ENCODE measurements at places on chromosomes 11 and 22.

- DNase-seq = no peak
Measured at GRCh38 chr11:125873881-125874555, 13.4 kb upstream of the HYLS1 start.

DNA sequence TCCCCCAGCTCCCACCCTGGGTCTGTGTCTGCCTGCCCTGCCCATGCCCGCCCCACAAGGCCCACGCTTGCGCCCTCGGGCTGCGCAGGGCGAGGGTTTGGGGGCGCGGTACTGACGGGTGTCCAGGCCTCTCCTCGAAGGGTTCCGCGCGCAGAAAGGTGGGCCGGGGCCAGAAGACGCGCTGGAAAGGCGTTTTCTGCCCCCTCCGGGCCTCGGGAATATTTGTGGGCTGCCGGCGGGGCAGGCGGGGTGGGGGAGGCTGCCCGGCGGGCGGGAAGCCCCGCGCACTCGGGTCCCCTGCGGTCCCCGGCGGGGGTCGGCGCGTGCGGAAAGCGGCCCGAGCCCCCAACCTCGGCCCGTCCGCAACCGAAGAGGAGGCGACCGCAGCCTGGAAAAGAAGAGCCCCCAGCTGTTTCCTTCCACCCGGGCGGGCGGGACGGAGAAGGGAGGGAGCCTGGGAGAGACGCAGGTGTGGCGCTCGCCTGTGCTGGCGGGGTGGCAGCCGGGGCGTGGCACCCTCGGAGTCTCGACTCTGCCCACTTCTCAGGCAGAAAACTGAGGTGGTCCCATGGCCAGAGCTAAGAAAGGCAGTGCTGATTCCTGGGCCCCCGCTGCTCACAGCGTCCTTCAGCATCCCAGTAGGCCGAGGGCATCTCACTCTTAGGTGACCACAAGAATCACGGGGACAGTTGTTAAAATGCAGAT lies 59.0 kb downstream of the THAP12 start:
- DNase-seq = no peak

- DNase-seq = no peak
Measured at GRCh38 chr11:120089036-120090001, 48.6 kb downstream of the TRIM29 start.

GRCh38 chr11:128507936-128508335 lies 79.4 kb downstream of the ETS1 start:
- DNase-seq = no peak

DNA sequence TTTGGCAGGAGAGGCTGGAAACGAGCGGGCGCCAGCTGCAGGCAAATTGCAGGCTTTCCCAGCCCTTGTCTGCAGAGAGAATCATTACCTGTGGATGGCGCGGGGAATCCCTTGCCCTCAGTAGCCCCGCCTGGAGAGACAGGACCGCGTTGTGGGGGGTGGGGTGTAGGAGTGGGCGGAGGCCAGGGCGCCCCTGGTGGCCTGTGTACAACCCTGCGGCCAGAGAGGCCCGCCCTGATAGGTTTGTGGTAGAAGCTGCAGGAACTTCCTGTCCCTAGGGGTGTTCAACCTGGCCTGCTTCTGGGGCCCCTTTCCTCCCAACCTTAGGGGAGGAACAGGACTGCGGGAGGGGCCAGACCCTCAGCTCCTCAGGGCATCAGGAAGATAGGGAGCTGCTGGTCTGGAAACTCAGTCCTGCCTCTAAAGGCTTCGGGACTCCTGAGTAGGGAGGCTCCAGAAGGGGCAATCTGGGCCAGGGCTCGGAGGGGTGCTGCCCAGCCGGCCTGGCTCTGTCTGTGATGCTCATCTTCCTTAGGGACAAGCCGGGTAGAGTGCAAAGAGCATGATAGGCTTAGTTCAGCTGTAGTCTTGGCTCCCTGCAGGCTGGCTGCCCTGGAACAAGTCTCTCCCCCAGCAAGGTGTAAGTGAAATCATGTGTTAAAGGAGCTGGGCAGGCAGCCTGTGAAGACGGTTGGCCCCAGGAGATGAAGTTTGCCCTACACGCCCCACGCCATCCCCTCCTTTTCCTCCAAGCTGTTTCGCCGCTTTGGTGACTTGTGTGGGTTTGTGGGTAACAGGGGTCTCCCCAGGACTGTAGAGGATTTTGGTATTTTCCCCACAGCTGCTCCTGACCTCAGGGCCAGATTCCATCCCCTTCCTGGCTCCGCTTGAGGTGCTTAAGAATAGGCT lies 24.1 kb upstream of the SUSD2 start:
- DNase-seq = no peak

DNA sequence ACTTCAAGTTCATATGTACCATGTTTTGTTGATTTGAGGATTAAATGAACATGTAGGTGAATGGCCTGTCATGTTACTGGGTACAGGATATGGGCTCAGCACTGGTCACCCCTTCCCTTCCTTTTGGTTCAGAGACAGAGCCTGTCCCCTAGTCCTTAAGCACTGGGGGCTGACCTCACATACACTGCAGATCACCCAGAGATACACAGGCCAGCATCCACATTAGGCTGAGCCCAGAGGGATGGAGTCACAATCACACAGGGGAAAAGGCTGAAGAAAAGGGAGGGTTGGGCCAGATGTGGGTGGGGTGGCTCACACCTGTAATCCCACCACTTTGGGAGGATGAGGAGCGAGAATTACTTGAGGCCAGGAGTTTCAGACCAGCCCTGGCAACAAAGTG lies 62.3 kb downstream of the IGLL5 start:
- no peak for DNase-seq

- no peak for DNase-seq
Measured at GRCh38 chr11:1737080-1737757, 13.2 kb downstream of the IFITM10 start.

- DNase-seq = no peak
Measured at GRCh38 chr11:125164091-125164421, 495 bp upstream of the PKNOX2 start.

- no peak for DNase-seq
Measured at GRCh38 chr11:72334651-72335050, 90.7 kb upstream of the PHOX2A start.

DNA sequence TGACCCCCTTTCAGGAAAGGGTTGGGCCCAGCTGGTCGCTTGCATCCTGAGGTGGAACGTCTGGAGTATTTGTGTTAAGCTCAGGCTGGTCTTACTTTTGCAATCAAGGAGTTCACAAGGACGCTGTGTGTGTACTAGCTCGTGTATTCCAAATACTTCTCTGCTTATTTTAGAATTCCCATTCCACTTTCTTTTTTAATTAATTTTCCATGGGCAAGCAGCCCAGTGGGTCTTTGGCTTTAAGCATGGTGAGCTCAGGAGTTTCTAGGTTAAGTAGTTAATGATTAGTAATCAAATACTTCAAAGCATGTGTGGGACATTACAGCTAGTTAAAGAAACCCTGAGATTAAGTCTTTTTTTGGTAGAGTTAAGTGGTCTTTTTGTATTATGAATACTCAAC lies 68.6 kb downstream of the CSNK2A3 start:
- no peak for DNase-seq

DNA sequence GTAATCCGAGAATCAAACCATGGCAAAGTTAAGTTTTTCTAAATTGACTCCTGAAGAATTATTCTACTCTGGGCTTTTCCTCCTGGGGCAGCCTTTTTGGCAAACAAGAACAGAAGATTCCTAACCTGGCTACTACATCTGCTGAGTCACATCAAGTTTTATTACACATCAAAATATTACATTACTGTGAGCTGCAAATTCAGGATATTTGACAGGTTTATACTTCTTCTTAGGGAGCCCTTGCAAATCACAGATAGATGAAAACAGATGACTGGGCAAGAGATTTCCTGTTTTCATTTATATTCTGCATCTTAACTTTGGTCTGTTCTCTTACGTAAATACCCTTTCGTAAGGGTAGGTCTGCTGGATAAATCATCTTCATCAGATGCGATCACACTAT lies 23.6 kb downstream of the XRRA1 start:
- peak; percentile 91 for DNase-seq

DNA sequence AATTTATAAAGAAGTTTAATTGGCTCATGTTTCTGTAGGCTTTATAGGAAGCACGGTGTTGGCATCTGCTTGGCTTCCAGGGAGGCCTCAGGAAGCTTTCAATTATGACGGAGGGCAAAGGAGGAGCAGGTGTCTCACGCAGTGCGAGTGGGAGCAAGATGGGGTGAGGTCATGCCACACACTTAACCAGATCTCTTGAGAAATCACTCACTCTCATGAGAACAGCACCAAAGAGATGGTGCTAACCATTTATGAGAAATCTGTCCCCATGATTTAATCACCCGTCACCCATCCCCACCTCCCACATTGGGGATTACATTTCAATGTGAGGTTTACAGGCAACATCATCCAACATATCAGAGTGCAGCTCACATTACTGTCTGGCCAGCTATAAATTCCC lies 103.5 kb downstream of the ARHGAP8 start:
- DNase-seq = no peak

GRCh38 chr11:75632962-75633361 lies 35.9 kb downstream of the MAP6 start:
- DNase-seq = no peak

DNA sequence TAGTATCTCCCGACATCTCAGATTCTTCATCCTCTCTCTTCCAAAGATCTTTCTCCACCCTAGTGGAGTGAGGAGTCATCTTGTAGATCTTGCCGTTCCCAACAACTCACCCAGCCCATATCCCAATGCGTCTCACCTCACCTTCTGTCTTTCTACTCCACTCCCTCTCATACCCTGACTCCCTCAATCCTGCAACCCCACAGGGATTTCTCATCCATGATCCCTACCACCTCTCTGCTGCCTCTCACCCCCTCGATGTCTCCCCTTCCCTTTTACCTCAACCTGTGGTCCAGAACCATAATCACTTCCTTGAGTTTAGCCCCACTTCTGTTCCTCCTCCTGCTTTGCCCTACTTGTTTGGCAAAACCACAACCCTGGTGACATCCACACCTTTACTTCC lies 41.7 kb downstream of the OTOG start:
- DNase-seq = no peak

DNA sequence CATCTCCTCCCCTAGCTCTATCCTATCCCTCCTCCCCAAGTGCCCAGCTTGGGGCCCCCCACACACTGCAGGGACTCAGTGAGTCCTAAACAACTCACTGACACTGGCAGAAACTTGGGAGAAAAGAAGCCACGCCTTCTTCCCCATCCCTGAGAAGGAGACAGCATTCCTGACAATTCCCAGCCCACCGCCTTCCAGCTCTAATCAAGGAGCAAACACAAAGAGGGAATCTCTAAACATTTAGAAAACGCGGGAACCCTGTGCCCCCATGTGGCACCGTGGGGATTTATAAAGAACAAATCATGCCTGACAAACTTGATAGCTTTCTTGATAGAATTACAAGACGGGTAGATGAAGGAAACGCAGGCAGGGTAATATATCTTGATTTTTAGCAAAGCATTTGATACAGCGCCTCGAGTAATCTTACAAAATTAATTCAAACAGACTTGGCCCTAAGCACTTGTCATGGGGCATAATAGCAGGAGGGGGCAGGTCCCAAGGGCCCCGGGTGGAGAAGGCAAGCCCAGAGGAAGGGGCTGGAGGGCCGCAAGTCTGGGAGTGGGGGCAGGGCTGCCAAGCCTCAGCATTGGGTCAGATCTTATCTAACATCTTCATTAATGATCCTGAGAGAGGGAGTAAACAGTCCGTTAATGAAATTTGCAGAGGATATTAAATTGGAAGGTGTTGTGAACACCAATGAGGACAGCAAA lies 4.5 kb downstream of the CHST1 start:
- no peak for DNase-seq

DNA sequence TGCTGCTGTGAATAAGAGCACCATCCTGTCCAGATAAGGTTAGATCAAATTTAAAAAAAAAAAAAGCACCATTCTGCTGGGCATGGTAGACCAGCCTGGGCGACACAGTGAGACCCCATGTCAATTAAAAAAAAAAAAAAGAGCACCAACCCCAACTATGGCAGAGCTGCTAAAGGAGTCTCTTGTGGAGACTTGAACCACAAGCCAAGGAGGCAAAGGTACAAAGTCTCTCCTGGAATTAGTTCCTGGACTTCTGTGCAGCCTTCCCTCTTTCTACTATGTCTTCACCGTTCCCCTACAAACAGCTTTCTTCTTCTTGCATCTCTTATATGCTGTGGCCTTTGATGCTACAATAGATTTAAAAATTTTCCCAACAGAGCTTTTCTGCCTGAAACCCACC lies 1.3 kb downstream of the PIK3C2A start:
- no peak for DNase-seq

DNA sequence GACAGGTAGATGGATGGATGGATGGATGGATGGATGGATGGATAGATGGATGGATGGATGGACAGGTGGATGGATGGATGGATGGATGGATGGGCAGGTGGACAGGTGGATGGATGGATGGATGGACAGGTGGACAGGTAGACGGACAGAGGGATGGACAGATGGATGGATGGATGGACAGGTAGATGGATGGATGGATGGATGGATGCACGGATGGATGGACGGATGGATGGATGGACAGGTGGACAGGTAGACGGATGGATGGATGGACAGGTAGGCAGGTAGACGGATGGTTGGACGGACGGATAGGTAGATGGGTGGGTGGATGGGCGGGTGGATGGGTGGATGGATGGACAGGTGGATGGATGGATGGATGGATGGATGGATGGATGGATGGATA lies 24.3 kb downstream of the PDGFB start:
- no peak for DNase-seq

- no peak for DNase-seq
Measured at GRCh38 chr11:63874511-63874910, 35.6 kb downstream of the MARK2 start.

GRCh38 chr11:118988280-118988679 lies 9.7 kb upstream of the CENATAC start:
- DNase-seq = no peak

DNA sequence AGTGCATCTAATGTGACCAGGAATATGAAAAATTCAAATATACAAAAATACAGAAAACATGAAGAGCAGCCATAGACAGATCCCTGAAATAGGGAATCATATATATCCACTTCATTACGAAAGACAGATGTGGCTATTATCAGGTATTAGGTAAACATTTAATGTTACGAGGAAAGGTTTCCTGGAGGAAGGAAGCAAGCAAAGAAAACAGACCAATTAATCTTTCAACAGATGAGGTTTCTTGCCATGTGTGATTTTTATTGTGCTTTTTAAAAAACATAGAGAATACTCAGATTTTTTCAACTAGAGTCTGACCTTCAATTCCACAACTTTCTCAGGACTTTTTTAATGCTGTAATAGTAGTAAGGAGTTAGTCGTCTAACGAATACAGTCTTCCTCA lies 24.3 kb upstream of the GAB2 start:
- no peak for DNase-seq

DNA sequence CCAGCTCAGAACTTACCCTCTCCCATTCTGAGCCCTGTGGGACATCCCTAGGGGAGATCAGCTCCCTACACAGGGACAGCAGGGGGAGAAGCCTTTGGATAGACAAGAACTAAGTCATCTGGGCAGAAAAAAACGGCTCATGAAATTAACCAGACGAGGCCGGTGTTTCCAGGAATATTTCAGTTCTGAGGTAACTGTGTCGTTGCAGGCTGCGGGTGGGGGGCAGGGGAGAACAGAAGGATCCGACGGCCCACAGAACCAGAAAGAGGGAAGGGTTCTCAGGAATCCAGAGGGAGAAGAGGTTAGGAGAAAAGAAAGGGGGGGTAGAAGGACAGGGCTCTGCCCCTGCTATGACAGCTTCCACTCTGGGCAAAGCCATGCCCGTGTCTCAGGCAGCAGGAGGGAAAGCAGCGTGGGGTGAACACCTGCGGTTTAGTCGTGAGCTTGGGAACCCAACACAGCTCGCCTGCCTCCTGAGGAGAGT lies 3.6 kb downstream of the CLCF1 start:
- no peak for DNase-seq
